Cardiac septum (tissue), 1 donor: ENCODE measurements at places on chromosomes 13 and 19.

DNA sequence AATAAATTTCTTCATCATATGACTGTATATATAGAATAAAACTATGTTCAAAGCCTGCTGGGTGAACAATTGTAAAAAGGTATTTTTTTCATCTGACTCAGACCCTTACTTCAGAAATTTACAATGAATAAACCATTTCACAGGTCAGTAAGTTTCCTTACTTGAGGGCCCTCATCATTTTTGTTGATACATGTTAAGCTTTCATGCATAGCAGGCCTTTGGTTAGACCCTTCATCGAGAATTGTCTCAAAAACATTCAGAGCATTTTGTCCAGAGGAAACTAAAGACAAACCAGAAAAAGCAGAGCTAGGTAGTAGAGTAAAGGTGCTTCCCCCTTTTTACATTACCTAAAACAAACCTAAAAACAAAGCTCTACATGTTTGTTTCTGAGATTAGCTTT lies 46.2 kb downstream of the FNDC3A start:
- no peak for DNase-seq

DNA sequence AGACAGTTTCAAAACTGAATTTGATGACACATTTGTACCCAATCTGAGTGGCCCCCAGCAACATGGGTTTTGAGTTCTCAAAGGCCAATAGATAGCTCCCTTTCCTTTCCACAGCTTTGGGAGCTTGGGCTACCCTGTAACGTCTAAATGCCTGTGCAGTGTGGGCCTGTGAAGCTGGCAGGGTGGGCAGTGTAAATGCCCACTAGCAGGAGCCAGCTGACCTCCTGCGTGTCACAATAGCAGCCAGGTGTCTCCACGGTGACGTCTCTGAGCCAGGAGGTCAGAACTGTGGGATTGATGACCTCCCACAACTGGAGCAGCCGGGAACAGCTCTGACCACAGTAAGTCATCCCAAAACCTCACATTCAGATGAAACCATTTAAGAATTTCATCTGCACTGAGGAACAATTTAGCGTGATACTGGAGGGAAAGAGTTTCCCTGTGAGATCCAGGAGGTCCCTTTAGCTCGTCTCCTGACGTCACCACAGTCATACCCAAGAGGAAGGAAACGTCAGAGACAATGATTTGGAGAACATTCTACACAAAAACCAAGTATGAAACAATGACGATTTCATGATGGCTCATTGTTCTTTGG lies at the start of gene IPO5:
TSS of gene IPO5 (plus strand) at position 300 of the 595 bp plus-strand sequence. CDS start 23,022 bp downstream, outside the sequence.
- DNase-seq, result no peak

- no peak for DNase-seq
Observed at GRCh38 chr19:3694361-3695123, 5.7 kb downstream of the PIP5K1C start.

GRCh38 chr13:97967948-97968347 lies 14.5 kb downstream of the IPO5 start:
- DNase-seq, result no peak

GRCh38 chr13:103236213-103236612 lies 170.0 kb upstream of the SLC10A2 start:
- DNase-seq, result no peak

DNA sequence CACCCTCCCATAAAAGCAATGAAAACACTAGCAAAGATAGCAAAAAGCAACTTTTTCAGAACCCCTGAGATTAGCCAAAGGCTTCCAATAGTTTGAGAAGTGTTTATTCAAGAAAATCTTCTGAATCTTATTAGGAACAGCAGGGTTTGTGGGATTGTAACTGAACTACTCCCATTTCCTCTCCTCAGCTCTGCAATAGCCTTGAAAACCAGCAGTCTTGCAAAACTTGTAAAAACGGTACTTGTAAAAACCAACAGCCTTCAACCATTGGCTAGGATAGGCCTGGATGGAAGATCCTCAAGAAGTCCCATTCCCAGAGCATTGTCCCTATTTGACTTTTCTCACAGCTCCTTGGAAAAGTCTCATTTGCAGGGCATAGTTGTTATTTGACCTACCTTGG lies 12.1 kb downstream of the RNASEH2B start:
- DNase-seq, result no peak

DNA sequence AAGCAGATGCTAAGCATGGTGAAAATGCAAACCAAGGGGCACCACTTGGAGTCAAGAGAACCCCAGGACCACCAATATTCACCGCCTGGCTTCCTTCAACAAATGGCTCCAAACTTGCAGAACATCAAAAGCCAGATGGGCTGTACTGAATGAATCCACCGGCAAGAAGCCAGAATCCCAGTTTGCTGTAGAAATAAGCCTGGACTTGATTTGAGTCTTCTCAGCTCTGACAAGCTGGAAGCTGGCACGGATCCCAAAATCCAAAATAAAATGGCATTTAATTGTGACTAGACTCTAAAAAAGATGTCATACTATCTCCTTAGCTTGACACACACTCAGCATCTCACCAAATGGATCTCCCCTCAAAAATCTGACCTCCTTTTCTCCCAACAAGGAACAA lies 11.9 kb downstream of the EFNB2 start:
- DNase-seq, result no peak

- no peak for DNase-seq
Observed at GRCh38 chr13:77513719-77514335, 21.7 kb upstream of the SCEL start.

GRCh38 chr13:74825152-74825937 lies 656.6 kb downstream of the TBC1D4 start:
- DNase-seq, result no peak

GRCh38 chr19:31946491-31946890 lies 398.9 kb upstream of the ZNF507 start:
- DNase-seq, result no peak

- no peak for DNase-seq
Observed at GRCh38 chr19:2425622-2426581, 1.5 kb downstream of the TIMM13 start.

- DNase-seq, result no peak
Observed at GRCh38 chr13:20740021-20740420, 33.7 kb downstream of the EEF1AKMT1 start.

DNA sequence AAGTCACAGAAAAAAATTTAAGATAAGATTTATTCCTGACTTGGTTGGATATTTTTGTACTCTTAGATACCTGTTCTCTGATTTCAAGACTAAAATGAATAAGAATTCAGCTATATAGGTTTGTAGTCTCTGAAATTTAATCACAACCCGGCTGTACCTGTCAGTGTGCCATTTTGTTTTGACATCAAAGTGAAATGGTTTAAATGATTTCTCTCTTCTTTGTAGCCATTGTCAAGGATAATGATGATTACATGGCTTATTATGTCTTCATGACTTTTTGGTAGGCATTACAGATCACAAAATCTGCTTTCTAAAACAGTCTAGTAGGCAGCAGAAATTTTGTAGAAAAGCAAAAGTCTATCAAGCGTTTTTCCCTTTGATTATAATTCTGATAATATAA lies 72.5 kb downstream of the PCDH17 start:
- no peak for DNase-seq
